ENCODE measurements at places on chromosomes 5 and 9. TPM values are rescaled to one million over a fixed set of nuclear protein-coding genes. Genes with fewer than 3 reads are reported as not detected.

The TMEM252 gene
- not detected for total RNA-seq

The FKTN gene
- total RNA-seq, result 15.2 TPM

The NAA35 gene
- total RNA-seq, result 22.4 TPM

The PCDHGA2 gene
- 0.20 TPM for total RNA-seq

The PCA3 gene
- not detected for total RNA-seq

The LCN9 gene
- not detected for total RNA-seq

The ZNF658 gene
- 0.86 TPM for total RNA-seq

The SLC27A6 gene
- not detected for total RNA-seq

DNA sequence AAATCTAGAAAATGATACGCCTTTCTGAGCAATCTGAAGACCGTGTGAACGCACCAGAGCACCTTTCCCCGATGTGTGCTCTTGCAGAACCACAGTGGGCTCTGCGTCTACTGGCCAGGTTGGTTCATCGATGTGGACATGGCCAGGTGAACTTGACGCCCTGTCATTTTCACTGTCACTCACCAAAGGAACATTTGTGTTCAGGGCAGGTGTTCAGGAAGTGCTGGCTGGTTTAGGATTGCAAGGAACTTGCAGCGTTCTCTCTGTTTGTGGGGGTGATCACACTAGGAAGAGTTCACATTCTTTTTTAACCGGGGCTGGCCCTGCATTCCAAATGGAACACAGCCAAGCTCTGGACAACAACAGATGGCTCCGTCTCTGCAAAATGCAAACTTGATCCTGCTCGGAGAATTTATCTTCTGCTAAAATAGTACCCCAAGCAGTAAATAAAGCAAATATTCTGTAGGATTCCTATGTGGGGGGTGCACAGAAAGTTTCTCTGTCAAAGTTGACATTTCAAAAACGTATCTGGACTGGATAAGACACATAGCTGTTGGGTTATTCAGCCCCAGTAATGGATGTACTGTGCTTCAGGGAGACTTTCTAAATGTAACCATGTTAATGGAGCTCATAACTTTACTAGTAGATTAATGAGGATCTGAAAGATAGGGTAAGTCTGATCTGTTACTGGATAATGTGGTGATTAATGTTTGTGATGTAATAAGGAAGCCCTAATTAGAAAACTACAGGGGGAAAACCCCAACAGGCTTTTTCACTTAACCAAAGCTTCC lies 45.7 kb upstream of the FANCC start:
- DNase-seq, result no peak
- H3K27me3 ChIP-seq, result no peaks in the 10 kb centered on the region
- no peaks in the 10 kb centered on the region for H3K4me1 ChIP-seq
- H3K36me3 ChIP-seq, result no peaks in the 10 kb centered on the region
- no peak overlapping the region for H3K27ac ChIP-seq

- no peak overlapping the region for H3K4me3 ChIP-seq
- DNase-seq, result no peak
- H3K36me3 ChIP-seq, result no peaks in the 10 kb centered on the region
- no peaks in the 10 kb centered on the region for H3K27me3 ChIP-seq
Measured at GRCh38 chr9:14485366-14485765, 171.4 kb upstream of the NFIB start.

GRCh38 chr9:124220946-124221451 lies 36.8 kb upstream of the NEK6 start:
- peaks cover 19% of the 10 kb centered on the region for H3K4me1 ChIP-seq
- DNase-seq, result no peak
- no peaks in the 10 kb centered on the region for H3K36me3 ChIP-seq

- no peak overlapping the region for H3K27ac ChIP-seq
- DNase-seq, result no peak
- H3K36me3 ChIP-seq, result no peaks in the 10 kb centered on the region
- no peaks in the 10 kb centered on the region for H3K4me1 ChIP-seq
- H3K27me3 ChIP-seq, result no peaks in the 10 kb centered on the region
- no peak overlapping the region for H3K4me3 ChIP-seq
Measured at GRCh38 chr9:72622186-72622585, 100.8 kb downstream of the TMC1 start.

DNA sequence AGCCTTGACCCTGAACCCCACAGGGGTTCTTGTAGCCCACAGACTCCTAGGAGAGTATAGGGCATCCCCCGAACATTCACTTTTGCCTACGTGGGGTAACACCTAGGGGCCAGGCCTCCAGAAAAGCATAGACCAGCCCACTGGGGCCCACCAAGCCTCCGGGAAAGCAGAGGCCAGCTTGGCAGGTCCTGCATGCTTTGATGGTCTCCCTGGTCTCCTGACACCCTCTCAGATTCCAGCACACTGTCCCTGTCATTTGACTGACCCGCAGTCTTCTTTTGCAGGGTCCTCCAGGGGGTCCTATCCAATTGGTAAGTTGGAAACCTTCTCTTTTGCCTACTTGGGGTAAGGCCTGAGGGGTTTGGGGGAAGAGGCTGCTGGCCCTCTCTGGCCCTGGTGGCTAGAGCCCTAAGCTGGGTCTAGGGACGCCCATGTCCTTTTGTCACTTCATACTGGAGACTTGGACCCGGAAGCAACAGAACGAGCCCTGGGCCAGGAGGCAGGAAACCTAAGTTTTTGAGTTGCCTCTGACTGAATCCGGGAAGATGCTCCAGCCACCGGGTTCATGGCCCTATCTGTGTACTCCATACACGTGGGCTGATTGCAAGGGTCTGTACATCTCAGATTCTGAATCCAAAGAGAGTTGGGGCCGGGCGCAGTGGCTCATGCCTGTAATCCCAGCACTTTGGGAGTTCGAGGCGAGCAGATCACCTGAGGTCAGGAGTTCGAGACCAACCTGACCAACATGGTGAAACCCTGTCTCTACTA lies 20.9 kb upstream of the ORM1 start:
- no peak overlapping the region for H3K4me3 ChIP-seq
- no peak overlapping the region for H3K27ac ChIP-seq
- DNase-seq, result no peak
- H3K36me3 ChIP-seq, result no peaks in the 10 kb centered on the region

DNA sequence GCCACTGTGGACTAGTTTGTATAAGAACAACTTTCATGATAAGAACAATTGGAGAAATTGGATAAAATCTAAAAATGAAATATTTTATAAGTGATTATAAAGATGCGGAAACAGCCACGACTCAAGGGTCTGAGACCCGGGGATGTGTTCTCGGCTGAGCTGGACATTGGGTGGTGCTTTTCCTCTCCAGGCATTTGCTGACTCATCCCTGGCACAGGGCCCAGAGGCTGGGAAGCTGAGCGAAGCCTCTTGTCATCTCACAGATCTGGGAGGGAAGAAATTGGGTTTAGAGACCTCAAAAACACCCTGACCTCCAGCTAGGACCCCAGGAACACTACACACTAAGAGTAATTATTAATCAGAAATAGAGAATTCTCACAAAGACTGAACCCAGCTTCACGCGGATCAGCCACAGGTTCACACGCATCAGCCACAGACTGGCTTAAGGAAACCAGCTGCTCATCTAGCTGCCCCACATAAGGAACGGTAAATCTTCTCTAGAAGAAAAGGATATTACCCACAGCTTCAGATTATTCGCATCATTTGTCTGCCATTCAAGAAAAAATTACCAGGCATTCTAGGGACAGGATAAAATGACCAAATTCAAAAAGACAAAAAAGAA lies 2.8 kb upstream of the OR2V1 start:
- H3K36me3 ChIP-seq, result no peaks in the 10 kb centered on the region
- H3K27me3 ChIP-seq, result no peaks in the 10 kb centered on the region
- no peak overlapping the region for H3K4me3 ChIP-seq

DNA sequence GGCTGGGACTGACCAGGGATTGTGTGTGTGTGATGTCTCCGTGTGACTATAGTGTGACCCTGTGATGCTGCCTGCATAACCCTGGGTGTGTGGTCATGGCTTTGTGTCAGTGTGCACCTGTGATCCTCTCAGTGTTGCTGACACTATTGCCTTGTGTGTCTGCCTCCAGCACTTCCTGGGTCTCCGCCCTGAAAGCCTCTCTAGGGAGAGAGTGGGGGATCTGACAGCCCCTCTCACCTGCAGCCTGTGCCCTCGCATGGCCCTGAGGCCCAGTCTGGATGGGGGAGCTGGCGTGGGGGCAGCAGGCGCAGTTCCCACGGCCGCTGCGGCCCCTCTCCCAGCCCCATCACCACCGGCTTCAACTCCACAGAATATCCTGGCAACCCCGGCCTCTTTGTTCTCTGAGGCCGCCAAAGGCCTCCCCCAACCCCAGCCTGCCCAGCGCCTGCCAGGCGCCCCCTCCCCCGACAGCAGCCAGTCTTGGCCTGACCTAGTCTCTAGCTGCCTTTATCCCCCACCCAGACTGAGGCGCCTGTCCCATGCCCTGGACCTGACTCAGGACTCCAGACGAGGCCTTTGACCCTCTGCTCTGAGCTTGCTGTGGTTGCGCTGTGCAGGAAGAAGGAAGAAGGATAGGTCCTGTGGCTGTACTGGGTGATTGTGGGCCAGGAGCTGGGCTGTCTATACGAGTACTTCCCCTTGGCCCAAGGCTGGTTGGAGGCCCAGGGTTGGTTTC lies 38.7 kb downstream of the CXXC5 start:
- H3K36me3 ChIP-seq, result peaks cover 3% of the 10 kb centered on the region
- H3K4me1 ChIP-seq, result peaks cover 8% of the 10 kb centered on the region
- no peak overlapping the region for H3K4me3 ChIP-seq
- peak overlapping the region; percentile 54 for H3K27ac ChIP-seq
- no peak for DNase-seq

DNA sequence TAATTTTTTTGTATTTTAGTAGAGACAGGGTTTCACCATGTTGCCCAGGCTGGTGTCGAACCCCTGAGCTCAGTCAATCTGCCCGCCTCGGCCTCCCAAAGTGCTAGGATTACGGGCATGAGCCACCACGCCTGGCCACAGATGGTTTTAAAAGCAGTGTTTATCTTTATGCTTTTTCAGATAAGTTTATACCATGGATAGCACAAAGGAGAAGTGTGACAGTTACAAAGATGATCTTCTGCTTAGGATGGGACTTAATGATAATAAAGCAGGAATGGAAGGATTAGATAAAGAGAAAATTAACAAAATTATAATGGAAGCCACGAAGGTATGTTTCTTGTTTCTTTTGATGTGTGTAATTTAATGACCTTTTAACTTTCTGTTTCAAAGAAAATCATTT lies 35.1 kb downstream of the POLK start:
- H3K27ac ChIP-seq, result no peak overlapping the region
- no peaks in the 10 kb centered on the region for H3K36me3 ChIP-seq
- no peak for DNase-seq
- H3K4me3 ChIP-seq, result no peak overlapping the region
- no peaks in the 10 kb centered on the region for H3K27me3 ChIP-seq

DNA sequence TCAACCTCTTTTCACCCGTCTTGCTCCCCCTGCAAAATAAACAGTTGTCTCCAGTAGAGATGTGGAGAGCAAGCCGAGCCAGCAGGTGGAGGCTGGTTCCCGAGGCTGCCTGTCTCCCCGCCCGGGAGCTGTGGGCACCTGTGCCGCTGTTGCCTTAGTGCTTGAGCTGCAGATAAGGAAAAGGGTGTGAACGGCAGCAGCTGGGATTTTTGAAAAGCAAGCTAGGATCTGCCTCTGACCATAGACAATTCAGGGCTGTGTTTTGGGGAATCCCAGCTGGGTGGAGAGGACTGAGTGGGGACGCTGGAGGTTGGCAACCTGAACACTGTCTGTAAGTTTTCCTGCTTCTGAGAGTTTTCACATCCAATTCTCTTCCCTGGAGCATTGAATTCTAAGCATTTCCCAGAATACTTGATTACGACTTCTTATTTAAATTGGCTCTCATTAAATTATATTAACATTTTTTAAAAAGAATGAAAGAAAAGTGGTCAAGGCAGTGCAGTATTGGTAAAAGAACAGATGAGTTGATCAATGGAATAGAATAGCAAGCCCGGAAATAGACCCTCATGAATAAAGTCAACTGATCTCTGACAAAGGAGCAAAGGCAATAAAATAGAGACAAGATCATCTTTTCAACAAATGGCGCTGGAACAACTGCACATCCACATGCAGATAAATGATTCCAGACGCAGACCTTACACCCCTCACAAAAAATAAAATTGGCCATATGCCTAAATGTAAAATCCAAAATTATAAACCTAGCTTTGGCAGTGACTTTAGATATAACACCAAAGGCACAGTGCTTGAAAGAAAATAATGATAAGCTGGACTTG lies 9.7 kb downstream of the WNK2 start:
- DNase-seq, result no peak
- no peaks in the 10 kb centered on the region for H3K27me3 ChIP-seq
- peaks cover 11% of the 10 kb centered on the region for H3K4me1 ChIP-seq
- H3K4me3 ChIP-seq, result no peak overlapping the region
- H3K27ac ChIP-seq, result no peak overlapping the region

GRCh38 chr9:90061187-90061586 lies 456.4 kb downstream of the GADD45G start:
- no peaks in the 10 kb centered on the region for H3K4me1 ChIP-seq
- DNase-seq, result no peak
- no peak overlapping the region for H3K4me3 ChIP-seq
- H3K27me3 ChIP-seq, result no peaks in the 10 kb centered on the region
- H3K27ac ChIP-seq, result no peak overlapping the region

- no peaks in the 10 kb centered on the region for H3K27me3 ChIP-seq
- peak overlapping the region; percentile 91 for H3K4me3 ChIP-seq
- DNase-seq, result peak; percentile 52
- H3K36me3 ChIP-seq, result 0 out of 2 replicates have a peak, but pooled peaks cover 1% of the 10 kb centered on the region
- peaks cover 20% of the 10 kb centered on the region for H3K4me1 ChIP-seq
- H3K27ac ChIP-seq, result peak overlapping the region; percentile 34
Measured at GRCh38 chr5:137751869-137752491, 2.2 kb downstream of the HNRNPA0 start.

DNA sequence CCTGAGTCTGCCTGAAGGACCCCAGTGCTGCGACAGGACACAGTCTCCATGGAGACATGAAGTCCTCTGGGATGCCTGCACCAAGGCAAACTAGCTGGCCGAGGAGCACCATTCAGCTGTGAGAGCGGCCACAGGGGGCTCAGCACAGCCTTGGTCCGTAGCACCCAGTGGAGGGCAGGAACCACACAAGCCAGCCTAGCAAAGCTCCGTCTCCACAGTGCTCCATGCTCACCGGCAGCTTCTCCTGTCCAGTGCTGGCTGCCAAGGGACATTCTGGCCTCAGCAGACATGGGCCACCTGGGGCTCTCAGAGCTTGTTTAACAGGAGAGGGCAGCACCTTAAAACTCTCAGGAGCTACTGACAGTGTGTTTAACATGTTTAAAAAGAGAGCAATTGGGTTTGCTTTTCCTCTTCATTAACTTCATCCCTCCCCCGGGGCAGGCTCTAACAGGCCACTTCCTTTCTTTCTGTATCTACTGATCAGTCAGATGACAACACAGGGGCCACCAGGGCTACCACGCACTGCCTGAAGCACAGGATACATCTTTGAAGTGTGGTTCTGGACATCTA lies 57.0 kb downstream of the SECISBP2 start:
- H3K27ac ChIP-seq, result no peak overlapping the region
- no peak overlapping the region for H3K4me3 ChIP-seq
- no peaks in the 10 kb centered on the region for H3K36me3 ChIP-seq

DNA sequence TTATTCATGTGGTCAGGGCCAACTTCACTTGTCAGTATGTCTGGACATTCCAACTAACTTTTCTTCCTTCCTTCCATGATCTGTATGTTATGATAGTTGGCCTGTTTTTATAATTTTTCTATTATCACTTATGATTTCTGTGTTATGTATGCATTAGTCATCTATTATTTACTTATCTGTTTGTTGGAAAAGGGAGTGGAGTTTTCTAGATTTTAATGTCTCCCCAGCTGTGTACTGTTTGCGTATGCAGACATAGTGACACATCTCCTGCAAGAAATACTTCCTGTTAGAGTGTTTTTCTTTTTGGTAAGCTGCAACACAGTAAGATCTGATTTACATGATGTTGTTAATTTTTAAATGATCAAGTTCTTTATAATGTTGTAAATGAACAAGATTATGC lies 8.7 kb upstream of the INSYN2B start:
- no peak overlapping the region for H3K4me3 ChIP-seq
- DNase-seq, result no peak
- H3K27me3 ChIP-seq, result no peaks in the 10 kb centered on the region
- H3K27ac ChIP-seq, result no peak overlapping the region

Measured in Caco-2 (cell line).